ENCODE measurements at places on chromosomes 11 and 22. TPM values are rescaled to one million over a fixed set of nuclear protein-coding genes. Genes with fewer than 3 reads are reported as not detected.

Gene RFPL1
- not detected for total RNA-seq

Gene SAA4
- not detected for total RNA-seq

Gene LMO2
- total RNA-seq: 0.99 TPM

GRCh38 chr11:21866781-21867180, 326.1 kb upstream of the ANO5 start:
- no peak for DNase-seq

- DNase-seq: no peak
Observed at GRCh38 chr11:23590596-23591308, 730.5 kb upstream of the CCDC179 start.

GRCh38 chr11:105100206-105100605, 39.4 kb downstream of the CARD18 start:
- DNase-seq: no peak
